ENCODE measurements at places on chromosomes 12 and 14. TPM values are rescaled to one million over a fixed set of nuclear protein-coding genes. Genes with fewer than 3 reads are reported as not detected.

DNA sequence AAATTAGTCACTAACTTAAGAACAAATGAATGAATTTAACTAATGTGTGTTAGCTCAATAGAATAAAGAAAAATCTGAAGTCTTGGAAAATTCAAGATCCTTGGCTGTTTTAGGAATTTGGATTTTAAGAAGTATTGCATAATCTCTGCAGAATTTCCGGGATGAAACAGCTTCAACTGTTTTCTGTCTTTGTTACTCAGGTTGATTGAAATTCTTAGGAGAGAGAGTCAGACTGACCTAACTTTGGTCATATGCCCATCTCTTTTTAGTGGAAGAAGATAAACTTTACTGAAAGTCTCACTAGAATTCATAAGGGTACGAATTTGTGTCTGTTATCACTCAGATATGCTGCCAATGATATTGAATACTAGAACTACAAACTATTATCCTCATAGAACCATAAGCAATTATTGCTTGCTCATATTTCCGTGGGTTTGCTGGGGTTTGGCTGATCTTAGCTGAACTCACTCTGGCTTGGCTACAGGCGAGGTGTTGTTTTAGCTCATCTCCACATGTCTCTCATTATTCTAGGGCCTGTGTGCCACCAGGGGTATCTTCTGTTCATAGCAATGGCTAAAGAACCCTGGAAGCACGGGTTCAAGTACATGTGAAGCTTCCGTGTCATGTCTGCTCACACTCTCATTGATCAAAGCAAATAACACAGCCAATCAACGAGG is 257.4 kb upstream of the NOVA1 start:
- no peak for DNase-seq

The CIROP gene
- total RNA-seq = not detected

GRCh38 chr12:120015313-120015712 is 26.3 kb downstream of the BICDL1 start:
- DNase-seq = no peak

DNA sequence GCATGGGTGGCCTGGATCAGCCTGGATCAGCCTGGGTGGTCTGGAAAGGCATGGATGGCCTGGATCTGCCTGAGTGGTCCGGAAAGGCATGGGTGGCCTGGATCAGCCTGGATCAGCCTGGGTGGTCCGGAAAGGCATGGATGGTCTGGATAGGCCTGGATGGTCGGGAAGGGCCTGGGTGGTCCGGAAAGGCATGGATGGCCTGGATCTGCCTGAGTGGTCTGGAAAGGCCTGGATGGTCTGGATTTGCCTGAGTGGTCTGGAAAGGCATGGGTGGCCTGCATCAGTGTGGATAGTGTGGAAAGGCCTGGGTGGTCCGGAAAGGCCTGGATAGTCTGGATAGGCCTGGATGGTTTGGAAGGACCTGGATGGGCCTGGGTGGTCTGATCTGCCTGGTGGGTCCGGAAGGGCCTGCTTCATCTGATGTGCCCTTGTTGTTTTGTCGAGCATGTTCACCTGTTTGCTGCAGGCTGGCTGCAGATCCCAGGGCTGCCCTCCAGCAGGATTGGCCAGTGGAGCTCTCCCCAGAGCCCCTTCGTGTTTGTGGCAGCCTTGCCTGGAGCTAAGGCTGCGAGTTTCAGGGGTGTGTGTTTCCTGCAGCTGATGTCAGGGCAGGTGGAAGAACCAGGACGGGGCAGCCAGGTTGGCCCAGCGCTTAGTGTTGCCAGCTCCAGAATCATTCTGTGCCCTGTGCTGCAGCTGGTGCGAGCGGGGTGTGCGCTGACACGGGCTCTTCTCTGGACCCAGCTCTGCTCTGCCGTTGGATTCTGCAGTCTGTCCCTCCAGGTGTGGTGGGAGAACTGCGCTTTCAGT is 19.3 kb upstream of the TEX22 start:
- no peak for DNase-seq

DNA sequence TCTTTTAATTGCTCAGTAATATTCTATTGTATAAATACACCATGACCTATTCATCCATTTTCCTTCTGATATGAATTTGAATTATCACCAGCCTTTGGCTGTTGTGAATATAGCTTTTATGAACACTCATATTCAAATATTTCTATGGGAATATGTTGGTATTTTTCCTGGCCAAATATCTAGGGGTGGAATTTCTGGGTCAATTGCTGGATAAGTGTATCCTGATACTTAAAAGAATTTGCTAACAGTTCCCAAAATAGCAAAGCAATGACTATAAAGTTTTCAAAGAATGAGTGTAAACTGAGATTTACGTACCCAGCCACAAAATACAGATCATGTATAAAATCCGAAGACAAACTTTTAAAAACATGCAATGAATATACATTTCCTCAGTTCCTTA is 148.7 kb upstream of the CLEC14A start:
- DNase-seq = no peak

The DDX47 gene
- 26.7 TPM for total RNA-seq

DNA sequence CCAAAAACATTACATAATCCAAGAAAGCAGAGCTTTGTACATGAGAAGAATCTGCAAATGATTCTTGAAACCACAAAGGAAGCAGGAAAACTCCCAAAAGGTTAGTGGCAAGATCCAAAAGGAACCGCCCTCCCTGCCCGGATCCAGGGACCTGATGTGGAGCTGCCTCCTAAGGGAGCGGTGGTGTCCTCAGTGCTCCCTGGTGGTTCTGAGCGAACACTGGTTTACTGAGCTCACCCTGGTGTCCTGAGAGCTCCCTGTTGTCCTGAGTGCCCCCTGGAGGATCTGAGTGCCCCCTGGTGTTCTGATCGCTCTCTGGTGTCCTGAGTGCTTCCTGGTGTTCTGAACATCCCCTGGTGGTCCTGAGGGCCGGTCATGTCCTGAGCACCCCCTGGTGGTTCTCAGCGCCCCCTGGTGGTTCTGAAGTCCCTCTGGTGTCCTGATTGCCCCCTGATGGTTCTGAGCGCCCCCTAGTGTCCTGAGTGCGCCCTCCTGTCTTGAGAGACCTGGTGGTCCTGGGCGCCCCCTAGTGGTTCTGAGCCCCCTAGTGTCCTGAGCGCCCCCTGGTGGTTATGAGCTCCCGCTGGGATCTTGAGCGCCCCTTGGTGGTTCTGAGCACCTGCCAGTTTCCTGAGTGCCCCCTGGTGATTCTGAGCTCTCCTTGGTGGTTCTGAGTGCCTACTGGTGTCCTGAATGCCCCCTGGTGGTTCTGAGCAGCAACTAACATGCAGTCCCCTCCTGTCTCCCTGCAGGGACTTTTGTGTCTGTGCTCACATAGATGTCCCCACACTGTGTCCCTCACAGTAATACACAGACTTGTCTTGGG is 891.1 kb downstream of the TMEM121 start:
- peak; percentile 25 for DNase-seq
